Activated naive CD4-positive, alpha-beta T cell treated with anti-CD3 and anti-CD28 coated beads, Interleukin-2, amount 50 U/mL, for 72 hours (primary cell): ENCODE measurements at places on chromosomes 3 and 15. TPM values are rescaled to one million over a fixed set of nuclear protein-coding genes. Genes with fewer than 3 reads are reported as not detected.

DNA sequence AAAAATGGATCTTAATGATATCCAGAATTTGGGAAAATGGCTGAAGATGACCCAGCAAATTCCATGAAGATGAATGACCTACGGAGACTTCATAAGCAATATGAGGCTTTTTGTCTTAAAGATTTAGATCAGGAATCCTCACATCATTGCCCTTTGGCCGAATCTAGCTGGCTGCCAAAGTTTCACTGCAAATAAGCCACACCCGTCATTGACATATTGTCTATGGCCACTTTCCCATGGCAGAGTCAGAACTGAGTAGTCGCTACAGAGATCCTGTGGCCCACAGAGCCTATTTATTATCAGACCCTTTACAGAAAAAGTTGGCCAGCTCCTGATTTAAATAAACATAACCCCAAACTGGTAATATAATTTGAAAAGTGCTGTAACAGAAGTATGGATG lies 307.4 kb upstream of the RARB start:
- no peak for DNase-seq

GRCh38 chr15:48537271-48538113 lies 108.0 kb downstream of the FBN1 start:
- no peak for DNase-seq

The GNAI2 gene
- total RNA-seq, result 349 TPM

The SH3GL3 gene
- total RNA-seq, result not detected

The IGF2BP2 gene
- 0.46 TPM for total RNA-seq

- no peak for DNase-seq
Observed at GRCh38 chr15:40256638-40257235, 17.9 kb downstream of the PAK6 start.

DNA sequence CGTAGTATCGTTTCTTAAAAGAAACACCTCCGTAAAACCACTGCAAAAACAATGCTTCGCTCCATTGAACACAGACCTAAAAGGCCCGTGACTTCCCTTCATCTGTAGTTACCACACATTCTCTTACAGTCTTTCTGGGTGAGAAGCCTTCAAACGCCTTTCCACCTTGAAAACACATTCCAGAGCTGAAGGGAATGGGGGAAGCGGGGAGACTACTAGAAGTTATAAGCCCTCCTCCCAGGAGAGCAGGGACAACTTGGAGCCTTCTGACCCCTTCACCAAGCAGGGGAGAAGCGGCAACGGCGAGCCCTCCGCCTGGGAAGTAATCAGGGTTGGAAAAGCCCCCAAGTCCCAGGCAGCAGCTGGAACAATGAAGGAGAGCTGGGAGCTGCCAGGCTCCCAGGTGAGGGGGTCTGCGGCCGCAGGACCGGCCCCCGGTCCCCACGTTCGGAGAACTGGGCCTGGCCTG lies 461 bp downstream of the SECISBP2L start:
- no peak for DNase-seq
